ENCODE measurements at places on chromosomes 11 and 22.
A peak's percentile ranks its signal among the peaks of the same experiment; 100 is the strongest.

- no peak for DNase-seq
Measured at GRCh38 chr11:47413908-47414684, 5.7 kb downstream of the SLC39A13 start.

- DNase-seq = no peak
Measured at GRCh38 chr11:28760676-28761390, 652.6 kb downstream of the METTL15 start.

- no peak for DNase-seq
Measured at GRCh38 chr22:36415415-36416168, 27.8 kb upstream of the MYH9 start.

- DNase-seq = no peak
Measured at GRCh38 chr11:127965939-127966668, 621.3 kb downstream of the ETS1 start.

DNA sequence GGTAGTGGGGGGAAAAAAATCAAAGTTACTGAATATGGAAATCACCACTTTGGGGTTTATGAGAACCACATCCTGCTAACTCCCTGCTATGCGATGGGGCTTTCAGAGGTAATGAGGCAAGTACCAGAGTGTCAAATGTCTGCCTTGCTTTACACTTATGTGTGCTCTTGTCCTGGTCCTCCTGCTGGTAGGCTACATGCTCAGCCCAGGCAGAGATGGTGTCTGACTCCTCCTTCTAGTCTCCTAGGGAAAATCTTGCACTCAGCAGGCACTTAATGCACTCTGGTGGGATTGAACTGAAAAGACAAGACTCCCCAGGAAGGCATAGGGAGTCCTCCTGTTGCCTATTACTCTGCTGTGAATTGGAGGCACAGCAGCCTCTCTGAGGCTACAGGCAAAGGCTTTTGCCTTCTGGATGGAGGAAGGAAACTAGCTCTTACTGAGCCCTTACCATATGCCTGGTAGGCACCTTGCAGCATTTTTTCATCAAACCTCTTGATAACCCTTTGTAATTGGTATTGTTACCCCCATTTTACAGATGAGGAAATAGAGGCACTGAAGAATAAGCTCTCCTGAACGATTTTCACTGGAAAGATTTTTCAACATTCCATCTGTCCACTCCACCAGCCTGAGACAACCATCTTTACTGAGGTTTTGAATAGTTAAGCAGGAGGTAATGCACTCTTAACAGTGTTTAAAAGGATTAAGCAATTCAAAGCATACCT lies 132.1 kb upstream of the PAX6 start:
- DNase-seq = no peak

DNA sequence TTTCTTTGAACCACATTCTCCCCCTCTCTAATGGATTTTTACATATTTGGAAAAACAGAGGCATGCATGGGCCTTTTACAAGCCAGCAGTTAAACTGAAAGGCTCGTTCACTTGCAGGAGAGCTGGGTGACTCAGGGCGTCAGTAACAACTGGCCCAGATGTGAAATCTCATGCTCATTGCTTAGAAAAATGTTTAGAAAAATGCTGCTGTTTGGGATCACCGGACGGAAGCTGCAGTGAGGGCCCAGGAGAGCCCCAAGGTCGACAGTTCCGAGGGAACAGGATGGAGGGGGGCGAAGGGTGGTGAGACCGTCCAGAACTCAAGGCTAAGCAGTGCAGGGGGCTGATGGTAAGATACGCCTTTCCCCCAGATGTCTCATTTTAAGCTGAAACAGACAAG lies 41.7 kb upstream of the SMTN start:
- no peak for DNase-seq

DNA sequence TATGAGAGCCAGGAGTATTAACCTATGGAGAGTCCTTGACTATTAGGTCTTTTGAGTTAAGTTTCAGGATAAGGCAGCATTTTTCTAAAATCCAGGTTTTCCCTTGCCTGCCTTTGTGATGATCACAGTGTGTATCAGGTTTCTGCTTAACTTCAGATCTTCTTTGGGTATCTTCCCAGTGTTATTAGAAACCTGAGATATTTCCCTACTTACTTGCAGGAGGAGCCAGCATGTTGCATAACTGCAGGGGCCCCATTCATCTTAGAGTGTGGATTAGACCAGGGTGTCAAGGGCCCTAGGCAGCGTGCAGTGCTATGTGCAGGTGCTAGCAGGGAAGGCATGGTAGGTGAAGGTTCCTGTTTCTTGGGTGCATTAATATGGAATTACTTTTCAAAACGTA lies 69.5 kb downstream of the ZNRF3 start:
- no peak for DNase-seq

DNA sequence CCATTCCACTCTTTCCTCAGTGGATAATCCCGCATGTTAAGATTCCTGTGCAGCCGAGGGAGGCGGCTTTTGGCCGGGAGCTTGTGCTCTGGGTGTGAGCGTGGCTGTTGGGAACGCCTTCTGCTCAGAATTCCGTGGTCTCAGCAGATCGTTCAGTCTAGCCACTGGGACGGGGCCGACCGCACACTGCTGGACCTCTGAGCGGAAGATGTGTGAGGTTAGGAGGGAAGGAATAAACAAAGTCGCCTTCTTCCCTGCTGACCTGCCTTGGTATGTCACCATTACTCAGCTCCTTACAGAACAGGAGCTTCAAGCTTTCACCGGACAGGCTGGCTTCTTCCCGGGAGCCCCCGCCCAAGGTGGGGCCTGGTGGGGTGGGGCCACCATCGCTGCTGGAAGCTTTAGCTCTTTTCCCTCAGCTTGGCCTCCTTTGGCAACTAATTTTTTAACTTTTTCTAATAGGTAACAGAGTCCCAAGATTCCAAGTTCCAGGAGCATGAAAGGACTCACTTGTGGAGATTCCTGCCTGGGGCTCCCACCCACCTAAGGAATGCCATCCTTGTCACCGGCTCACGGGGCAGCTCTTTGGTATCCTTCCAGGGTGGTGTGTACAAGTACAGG lies 22.5 kb upstream of the SEPTIN5 start:
- no peak for DNase-seq

GRCh38 chr11:68449951-68450350 lies 10.6 kb upstream of the PPP6R3 start:
- DNase-seq = no peak

- no peak for DNase-seq
Measured at GRCh38 chr11:104803776-104804175, 94.5 kb downstream of the CASP12 start.

GRCh38 chr22:23302171-23303002 lies 122.1 kb downstream of the BCR start:
- no peak for DNase-seq

- no peak for DNase-seq
Measured at GRCh38 chr11:110808248-110808647, 96.0 kb upstream of the ARHGAP20 start.

- DNase-seq = no peak
Measured at GRCh38 chr11:58734681-58735490, 3.1 kb upstream of the GLYAT start.

GRCh38 chr22:50326956-50327710 lies at the start of gene DENND6B:
TSS of gene DENND6B (minus strand) at chr22:50327012. CDS start at chr22:50326988, 24 bp downstream.
- DNase-seq = peak; percentile 90

- no peak for DNase-seq
Measured at GRCh38 chr11:131928992-131929391, 558.6 kb downstream of the NTM start.

- no peak for DNase-seq
Measured at GRCh38 chr11:104060004-104060794, 23.8 kb downstream of the DDI1 start.

- DNase-seq = peak; percentile 73
Measured at GRCh38 chr11:1574238-1574932, 2.3 kb upstream of the DUSP8 start.

- DNase-seq = no peak
Measured at GRCh38 chr11:35134403-35135148, 4.4 kb upstream of the CD44 start.

GRCh38 chr11:108580645-108581044 lies 12.9 kb downstream of the EXPH5 start:
- DNase-seq = no peak

DNA sequence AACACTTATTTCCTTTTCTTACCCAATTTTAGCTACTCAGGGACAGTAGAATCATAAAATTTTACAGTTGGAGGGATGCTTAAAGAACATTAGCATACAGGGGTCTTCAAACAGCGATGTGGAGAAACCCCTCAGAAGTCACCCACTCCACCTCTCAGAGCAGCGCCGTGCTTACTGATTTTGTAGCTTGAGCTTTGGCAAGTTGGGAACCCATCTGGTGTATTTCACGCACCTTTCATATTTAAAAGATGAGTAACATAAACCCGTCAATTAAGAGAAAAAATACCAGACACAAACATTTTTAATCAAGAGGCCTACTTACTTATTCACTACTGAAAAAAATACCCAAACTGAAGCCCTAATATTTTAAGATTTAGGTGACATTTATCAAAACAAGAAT lies 80.9 kb downstream of the ADAMTS15 start:
- no peak for DNase-seq

DNA sequence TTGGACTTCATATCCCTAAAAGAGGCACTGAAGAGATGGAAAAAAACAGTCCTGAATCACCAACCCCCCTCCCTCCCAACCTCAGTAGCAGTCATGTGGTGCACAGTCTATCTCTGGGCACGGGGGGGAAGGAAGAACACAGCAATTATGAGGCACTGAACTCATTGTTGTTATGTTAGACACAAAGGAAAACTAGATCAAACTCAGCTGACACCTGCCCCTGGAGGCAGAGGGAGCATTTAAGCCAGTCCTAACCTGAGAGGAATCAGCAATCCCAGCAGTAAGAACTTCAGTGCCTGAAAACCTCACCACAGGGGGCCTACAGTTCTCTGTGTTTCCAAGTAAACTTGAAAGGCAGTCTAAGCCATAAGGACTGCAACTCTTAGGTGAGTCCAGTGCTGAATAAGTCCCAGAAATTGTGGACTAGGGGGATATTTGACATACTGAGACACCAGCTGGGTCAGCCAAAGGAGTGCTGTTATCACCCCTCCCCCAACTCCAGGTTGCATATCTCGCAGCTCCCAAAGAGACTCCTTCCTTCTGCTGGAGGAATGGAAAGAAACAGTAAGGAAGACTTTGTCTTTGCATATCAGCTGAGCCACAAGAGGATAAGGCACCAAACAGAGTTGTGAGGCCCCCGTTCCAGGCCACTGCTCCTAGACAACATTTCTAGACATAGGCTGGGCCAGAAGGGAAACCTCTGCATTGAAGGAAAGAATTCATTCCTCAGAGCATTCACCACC lies 72.5 kb downstream of the GLYATL1 start:
- DNase-seq = no peak

DNA sequence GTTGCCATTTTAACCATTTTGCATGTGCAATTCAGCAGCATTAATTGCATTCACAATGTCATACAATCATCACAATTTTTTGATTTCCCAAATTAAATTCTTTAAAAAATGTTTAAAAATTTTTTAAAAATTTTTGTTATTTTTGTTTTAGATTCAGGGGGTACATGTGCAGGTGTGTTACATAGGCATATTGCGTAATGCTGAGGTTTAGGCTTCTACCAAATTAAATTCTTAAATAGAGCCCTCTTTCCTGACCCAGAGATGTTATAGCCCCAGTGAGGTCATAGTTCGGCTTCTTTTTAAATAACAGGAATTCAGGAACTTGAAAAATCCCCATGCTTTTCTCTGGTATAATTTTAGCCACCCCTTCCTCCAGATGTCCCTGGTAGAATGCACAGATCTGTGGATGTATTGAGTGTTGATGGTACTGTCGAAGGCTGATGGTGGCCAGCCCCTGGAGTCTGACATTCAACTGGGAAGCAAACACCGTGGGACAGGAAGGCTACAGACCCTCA lies 11.3 kb upstream of the AMPD3 start:
- no peak for DNase-seq

DNA sequence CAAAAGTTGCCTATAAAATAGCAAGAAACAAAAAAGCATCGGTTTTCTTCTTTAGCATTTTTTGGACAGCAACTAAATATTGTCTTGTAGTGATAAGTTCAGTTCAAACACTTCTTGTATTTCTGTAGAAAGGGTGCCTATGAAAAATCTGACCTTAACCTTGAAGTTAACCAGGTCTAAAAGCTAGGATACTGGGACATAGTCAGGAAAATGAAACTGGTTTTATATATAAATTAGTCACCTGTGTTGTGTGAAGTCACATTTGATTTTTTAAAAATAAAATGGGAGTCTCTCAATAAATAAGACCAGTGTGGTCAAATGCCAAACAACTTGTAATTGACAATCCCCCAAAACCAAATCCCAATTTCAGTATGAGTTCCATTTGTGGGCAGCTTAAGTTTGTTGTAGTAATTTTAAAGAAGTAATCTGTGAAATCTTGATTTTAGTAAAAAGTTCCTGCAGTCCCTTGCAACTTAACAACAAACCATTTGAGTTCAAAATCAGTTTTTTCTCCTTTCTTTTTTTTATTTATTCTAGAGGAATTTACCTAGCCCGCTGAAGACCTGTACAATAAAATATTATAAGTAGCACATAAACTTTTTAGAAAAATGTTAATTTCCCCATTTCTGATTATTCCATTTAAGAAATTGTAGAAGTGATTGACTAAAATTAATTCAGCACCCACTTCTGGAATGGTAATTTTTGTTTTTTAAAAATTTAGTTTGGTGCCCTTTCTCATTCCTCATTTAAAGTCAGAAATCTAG lies 84.5 kb upstream of the PPARA start:
- no peak for DNase-seq

GRCh38 chr11:48182860-48183526 lies 33.6 kb upstream of the OR4B1 start:
- DNase-seq = no peak
